Lower lobe of right lung (tissue), 2 donors: ENCODE measurements at places on chromosomes 2 and 18. TPM values are rescaled to one million over a fixed set of nuclear protein-coding genes. Genes with fewer than 3 reads are reported as not detected.

KCNG2 gene
- total RNA-seq: 0.50 TPM

REG3G gene
- total RNA-seq: not detected

DUSP2 gene
- total RNA-seq: 5.5 TPM

MAPK4 gene
- total RNA-seq: 2.9 TPM

ACADL gene
- 45.4 TPM for total RNA-seq

L3MBTL4 gene
- total RNA-seq: 16.9 TPM

KLHL41 gene
- 0.68 TPM for total RNA-seq

IL1B gene
- 17.5 TPM for total RNA-seq

INHBB gene
- total RNA-seq: 5.2 TPM

ALPI gene
- not detected for total RNA-seq

BCL2L11 gene
- total RNA-seq: 23.7 TPM

SLC20A1 gene
- 43.5 TPM for total RNA-seq

TMEM182 gene
- total RNA-seq: 3.7 TPM

CAVIN2 gene
- total RNA-seq: 182 TPM
